Right forelimb (tissue), 1 donor: ENCODE measurements at places on chromosomes 13 and 19.

DNA sequence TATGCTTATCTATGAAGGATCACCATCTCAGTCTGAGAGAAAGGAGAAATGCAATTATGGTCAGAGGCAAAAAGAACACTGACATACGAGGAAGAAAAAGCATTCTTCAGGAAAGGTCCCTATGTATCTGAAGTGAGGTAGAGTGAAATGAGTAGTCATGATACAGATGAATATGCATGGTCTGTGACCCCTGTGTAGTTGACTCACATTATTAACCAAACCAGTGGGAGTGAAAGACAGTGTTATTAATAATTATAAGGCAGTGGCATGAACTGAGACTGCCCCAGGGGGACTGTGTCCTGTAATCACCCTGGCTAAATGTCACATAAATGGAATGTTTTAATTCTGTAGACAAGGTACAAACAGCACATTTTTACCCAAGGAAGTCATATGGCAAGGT, 1320.2 kb upstream of the PCDH9 start:
- DNase-seq = no peak

DNA sequence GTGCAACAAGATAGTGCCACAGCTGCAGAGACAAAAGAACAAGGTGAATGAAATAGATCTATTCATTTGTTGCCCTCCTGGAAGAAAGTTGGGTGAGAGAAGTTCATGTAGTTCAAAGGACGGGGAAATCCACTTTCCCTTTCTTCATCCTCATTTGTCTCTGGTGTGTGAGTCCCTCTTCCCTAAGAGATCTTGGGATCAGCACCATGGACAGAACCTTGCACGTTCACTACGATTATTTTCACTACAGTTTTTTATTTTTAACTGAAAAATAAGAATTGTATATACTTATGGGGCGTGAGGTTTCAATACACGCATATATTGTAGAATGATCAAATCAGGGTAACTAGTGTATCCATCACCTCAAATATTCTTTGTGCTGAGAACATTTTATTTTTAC, 29.2 kb downstream of the NLRP5 start:
- no peak for DNase-seq

DNA sequence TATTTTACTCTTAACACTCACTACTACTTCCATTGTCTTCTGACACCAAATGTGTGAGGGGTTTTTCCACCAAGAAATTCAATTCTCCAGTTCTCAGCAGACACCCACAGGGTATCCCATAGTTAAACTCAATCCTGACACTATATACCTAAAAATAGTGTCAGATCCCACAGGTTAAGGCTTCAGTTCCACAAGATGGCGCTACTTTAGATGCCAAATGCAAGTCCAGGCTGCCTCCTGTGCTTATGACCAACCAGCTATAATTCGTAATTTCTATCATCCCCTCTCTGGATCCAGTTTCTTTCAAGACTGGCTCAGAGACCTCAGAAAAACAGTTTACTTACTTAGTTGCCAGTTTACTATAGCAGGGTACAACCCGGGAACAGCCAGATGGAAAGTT, 1146.2 kb upstream of the SPRY2 start:
- DNase-seq = no peak

GRCh38 chr19:39705578-39706188, 1.4 kb downstream of the LGALS14 start:
- DNase-seq = no peak

GRCh38 chr19:49128545-49129237, 9.3 kb downstream of the PPFIA3 start:
- DNase-seq = no peak

- DNase-seq = peak; percentile 48
These were observed 19.9 kb upstream of the FBXO27 start for GRCh38 chr19:39052243-39052746.

- no peak for DNase-seq
These were observed 7.9 kb downstream of the ITPKC start for GRCh38 chr19:40724855-40725254.
